ENCODE measurements at places on chromosomes 2 and 18. TPM values are rescaled to one million over a fixed set of nuclear protein-coding genes. Genes with fewer than 3 reads are reported as not detected.

- DNase-seq = no peak
Observed at GRCh38 chr2:68418855-68419254, 48.2 kb downstream of the FBXO48 start.

The CCDC121 gene
- total RNA-seq = 2.2 TPM

- no peak for DNase-seq
Observed at GRCh38 chr2:69036926-69037325, 23.9 kb downstream of the ANTXR1 start.

The TFCP2L1 gene
- 3.1 TPM for total RNA-seq

- no peak for DNase-seq
Observed at GRCh38 chr2:42337356-42337820, 23.6 kb downstream of the COX7A2L start.

DNA sequence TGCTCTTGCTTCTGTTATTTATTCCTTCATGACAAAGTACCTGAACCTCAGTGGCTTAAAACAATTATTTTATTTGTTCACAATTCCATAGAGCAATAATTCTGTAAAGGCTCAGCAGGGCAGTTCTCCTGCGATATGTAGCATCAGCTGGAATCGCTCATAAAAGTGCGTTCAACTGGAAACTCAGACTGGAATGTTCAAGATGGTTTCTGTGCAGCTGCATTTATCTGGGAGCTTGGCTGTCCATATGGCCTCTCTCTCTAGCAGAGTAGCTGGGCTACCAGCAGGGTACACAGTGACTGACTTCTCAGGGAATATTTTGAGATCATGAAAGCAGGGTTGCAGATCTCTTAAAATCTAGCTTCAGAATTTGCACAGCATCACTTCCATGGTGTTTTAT is 13.5 kb downstream of the CCDC121 start:
- DNase-seq = no peak

The PLA2R1 gene
- total RNA-seq = 8.3 TPM

- DNase-seq = no peak
Observed at GRCh38 chr2:235592836-235593235, 99.0 kb downstream of the AGAP1 start.

DNA sequence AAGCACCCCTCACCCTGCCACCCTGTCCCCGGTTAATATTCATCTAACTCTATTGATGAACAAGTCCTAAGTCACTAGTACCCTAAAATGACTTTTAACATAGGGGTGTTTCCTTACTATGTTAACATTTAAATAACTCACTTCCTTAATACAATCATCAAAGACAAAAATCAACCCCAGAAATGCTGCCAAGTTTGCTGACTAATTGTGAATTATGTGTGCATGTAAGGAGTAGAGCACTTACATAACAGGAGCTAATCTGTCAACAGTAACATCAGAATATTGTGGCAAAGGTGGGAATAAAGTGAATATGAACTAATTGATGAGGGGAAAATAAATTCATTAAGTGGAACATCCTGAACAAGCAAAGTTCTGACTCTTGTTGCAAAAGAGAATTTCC is 81.4 kb upstream of the ERBB4 start:
- no peak for DNase-seq

The MEIS1 gene
- total RNA-seq = 31.7 TPM

DNA sequence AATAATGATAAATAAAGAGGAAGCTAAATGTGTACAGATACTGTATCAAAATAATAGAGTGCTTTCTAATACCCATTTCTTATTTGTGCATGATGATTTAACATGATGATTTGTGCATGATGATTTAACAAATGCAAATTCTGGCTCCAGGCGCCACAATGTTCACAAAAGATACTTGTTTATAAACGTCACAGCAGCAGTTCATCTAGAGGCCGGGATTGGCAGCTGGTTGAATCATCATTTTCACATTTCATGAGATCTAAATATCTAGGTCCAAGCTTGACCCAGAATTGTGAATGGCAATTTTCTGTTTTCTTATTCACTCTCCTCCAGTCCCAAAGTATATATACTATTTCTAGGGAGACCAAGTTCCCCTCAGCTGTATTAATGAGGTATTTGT is 322.0 kb downstream of the SUCLG1 start:
- DNase-seq = no peak

DNA sequence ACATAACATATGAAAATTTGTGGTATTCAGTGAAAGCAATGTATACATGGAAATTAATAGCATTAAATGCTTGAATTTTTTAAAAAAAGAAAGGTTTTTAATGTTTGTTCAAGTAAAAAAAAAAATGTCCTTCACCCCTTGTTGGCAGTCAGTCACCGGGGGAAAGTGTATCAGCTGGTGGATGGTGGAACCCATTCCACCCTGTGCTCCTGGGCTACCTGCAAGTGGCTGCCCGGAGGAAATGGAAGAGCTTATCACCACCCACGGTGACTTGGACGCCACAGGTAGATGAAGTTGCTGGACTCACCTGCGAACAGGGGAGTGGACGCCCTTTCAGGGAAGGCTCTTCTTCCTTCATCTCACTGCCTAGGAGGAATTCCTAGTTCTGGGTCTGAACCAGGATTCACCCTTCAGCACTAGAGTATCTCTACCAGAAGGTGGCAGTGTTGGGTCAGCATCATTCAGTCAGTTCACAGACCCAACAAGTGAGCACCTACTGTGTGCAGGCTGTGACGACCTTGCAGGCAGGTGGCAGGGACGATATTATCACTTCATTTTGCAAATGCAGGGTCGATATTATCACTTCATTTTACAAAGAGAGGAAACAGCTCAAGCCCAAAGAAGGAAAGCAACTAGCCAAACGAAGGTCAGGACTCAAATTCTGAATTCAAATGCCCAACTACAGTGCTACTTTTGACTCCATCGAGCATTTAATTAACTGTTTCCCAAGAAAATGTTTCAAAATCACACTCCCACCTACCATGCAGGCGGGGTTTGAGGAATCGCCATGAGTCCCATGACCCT is 35.8 kb downstream of the CIB4 start:
- no peak for DNase-seq

DNA sequence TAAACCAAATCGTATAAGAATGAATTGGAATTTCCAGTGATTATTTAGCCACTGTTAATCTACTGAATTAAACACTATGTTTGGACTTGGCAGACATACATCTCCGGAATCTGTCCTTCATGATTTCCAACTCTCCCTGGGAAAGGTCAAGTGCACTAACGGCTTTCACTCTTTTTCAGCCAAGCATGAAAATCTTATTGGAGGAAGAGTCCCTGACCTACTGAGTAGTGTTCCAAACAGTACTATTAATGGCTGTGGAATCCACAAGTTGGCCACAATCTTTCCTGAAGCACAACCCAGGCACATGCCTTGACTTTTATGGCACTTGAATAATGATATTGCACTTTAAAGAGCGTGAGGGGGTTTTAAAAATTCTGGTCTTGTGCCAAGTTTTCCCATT is 318.9 kb upstream of the RND3 start:
- no peak for DNase-seq

All from mesenteric fat pad (tissue), 1 donor.